ENCODE measurements at places on chromosomes 6 and 20.

- peak; percentile 22 for DNase-seq
Observed at GRCh38 chr6:148831064-148831463, 84.2 kb downstream of the UST start.

DNA sequence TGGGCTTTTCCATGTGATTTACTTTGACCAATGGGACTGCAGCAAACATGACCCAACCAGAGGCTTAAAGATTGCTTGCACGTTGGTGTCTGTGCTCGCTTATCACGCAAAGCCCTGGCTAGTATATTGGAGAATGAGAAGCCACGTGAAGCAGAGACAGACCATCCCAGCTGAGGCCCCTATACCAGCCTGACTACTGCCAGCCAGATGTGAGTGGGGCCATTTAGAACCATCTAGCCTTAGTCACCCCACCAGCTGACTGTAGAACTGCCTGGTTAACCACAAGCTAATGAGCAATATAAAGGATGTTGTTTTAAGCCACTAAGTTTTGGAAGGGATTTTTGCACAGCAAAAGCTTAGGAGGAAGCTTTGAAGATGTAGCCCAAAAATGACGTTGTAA lies 74.5 kb downstream of the MACROD2 start:
- peak; percentile 94 for DNase-seq

DNA sequence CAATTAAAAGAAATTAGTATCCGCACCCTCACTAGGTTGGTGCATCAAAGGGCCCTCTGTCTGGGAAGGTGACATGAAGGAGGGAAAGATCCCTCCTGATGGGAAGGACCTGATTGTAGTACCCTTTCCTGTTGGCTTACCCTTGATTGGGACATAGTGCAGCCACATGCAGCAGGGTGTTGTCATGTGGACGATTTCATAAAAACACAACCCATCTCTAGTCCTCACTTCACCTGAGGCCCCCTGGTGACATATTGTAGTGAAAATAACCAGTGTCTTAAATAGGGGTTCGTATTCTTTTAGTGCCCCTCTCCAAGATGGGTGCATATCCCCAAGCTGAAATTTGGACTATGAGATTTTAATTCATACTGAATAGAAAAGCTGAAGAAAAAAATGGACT lies 97.3 kb downstream of the SLX4IP start:
- no peak for DNase-seq

GRCh38 chr20:57791178-57791962 lies 81.6 kb upstream of the PMEPA1 start:
- DNase-seq: no peak

GRCh38 chr6:16374461-16375200 lies 136.2 kb downstream of the GMPR start:
- no peak for DNase-seq

DNA sequence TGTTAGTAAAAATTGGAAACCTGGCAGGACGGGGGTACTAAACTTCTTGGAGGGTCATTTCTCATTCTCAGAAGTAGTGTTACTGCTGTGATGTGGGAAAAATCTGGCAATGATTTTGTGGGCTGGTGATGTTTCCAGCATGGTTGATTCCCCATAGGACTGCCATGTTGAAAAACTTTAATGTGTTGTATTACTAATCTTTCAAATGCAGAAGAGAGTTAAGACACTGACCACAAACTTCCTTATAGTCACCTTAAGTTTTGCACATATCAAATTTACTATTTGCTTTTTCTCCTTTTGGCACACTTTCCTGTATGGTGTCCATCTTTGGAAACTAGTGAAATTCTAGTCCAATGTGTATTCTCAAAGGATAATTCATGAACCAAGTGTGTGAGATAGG lies 236.2 kb upstream of the TAB2 start:
- peak; percentile 14 for DNase-seq

GRCh38 chr6:12968290-12968689 lies 251.7 kb downstream of the PHACTR1 start:
- no peak for DNase-seq

Measured in HT1080 (cell line).